Placental pericyte (primary cell): ENCODE measurements at places on chromosomes 3 and 15. TPM values are rescaled to one million over a fixed set of nuclear protein-coding genes. Genes with fewer than 3 reads are reported as not detected.

The FAM43A gene
- total RNA-seq = 29.8 and 96.5 TPM in 2 replicates

The GOLGA8T gene
- total RNA-seq = not detected in 2 replicates

The HAUS2 gene
- 18.6 and 41.1 TPM in 2 replicates for total RNA-seq

The AMT gene
- 0.29 and 1.1 TPM in 2 replicates for total RNA-seq

The TUBGCP5 gene
- total RNA-seq = 18.4 and 34.6 TPM in 2 replicates

The CLDN11 gene
- total RNA-seq = 195 and 1,687 TPM in 2 replicates

The SERPINI2 gene
- total RNA-seq = not detected in 2 replicates

The VILL gene
- 5.4 and 9.0 TPM in 2 replicates for total RNA-seq

The TPRG1 gene
- 0.57 and 2.6 TPM in 2 replicates for total RNA-seq

The STAC gene
- 0.14 and 0.44 TPM in 2 replicates for total RNA-seq

The MITF gene
- total RNA-seq = 6.3 and 6.6 TPM in 2 replicates

The CACNA2D2 gene
- total RNA-seq = not detected in 2 replicates

The MOBP gene
- not detected in 2 replicates for total RNA-seq

The AQR gene
- total RNA-seq = 28.4 and 35.2 TPM in 2 replicates

The TLR9 gene
- total RNA-seq = not detected in 2 replicates

The ACOX2 gene
- 4.2 and 5.9 TPM in 2 replicates for total RNA-seq

The P2RY14 gene
- total RNA-seq = 0.14 TPM in 1 of 2 replicates, not detected in the other

The IQCH gene
- total RNA-seq = 1.5 and 1.9 TPM in 2 replicates

The KLHL6 gene
- total RNA-seq = under 0.01 TPM in 1 of 2 replicates, not detected in the other

The SAMMSON gene
- not detected in 2 replicates for total RNA-seq

The CCNL1 gene
- 157 and 186 TPM in 2 replicates for total RNA-seq

The CD86 gene
- not detected in 2 replicates for total RNA-seq

The RBPMS2 gene
- total RNA-seq = 0.22 TPM in 1 of 2 replicates, not detected in the other
